ENCODE measurements at places on chromosomes 2 and 18.

- DNase-seq: no peak
Observed at GRCh38 chr18:2518473-2518872, 52.8 kb downstream of the METTL4 start.

GRCh38 chr2:212548455-212548819 is 9.8 kb upstream of the ERBB4 start:
- no peak for DNase-seq

DNA sequence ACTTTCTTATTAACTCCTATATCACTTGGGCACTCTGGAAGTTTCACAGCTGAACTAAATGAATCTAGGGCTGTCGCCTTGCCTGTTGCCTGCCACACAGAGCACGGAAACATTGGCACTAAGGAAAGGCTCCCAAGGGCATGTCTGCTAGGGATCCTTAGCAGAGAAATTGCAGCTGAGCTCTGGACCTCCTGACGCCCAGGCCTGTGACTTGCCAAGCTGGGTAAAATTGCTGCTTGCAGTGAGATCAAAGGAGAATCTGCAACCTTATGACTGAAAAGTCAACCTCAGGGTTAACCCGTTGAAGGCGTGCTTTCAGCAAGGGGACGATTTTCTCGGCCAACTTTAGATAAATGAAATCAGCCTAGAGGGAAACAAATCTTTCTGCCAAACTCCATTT is 189.8 kb downstream of the NCK2 start:
- peak; percentile 29 for DNase-seq

GRCh38 chr18:71899707-71900472 is 644.3 kb downstream of the CBLN2 start:
- DNase-seq: no peak

- DNase-seq: no peak
Observed at GRCh38 chr18:35047697-35048292, 6.6 kb downstream of the MAPRE2 start.

DNA sequence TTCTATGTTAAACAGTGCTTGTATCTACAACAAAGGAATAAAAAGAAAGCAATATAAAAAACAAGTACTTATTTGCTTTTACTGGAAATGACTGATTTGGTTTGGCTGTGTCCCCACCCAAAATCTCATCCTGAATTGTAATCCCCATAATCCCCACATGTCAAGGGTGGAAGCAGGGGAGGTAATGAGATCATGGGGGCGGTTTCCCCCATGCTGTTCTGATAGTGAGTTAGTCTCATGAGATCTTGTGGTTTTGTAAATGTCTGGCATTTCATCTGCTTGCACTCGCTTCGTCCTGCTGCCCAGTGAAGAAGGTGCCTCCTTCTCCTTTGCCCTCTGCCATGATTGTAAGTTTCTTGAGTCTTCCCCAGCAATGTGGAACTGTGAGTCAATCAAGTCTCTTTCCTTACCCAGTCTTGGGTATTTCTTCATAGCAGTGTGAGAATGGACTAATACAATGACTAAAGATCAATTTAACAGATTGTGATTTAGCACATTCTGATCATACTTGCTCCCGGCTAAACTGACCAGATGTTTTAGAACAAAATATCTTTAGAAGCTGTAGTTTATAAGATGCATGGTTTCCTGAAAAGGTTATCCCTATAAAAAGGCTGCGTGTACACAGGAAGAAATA is 19.9 kb downstream of the PTH2R start:
- DNase-seq: no peak

- no peak for DNase-seq
Observed at GRCh38 chr2:219777388-219777787, 150.0 kb downstream of the SLC4A3 start.

- DNase-seq: no peak
Observed at GRCh38 chr18:15005313-15006130, 257.6 kb downstream of the ANKRD30B start.

DNA sequence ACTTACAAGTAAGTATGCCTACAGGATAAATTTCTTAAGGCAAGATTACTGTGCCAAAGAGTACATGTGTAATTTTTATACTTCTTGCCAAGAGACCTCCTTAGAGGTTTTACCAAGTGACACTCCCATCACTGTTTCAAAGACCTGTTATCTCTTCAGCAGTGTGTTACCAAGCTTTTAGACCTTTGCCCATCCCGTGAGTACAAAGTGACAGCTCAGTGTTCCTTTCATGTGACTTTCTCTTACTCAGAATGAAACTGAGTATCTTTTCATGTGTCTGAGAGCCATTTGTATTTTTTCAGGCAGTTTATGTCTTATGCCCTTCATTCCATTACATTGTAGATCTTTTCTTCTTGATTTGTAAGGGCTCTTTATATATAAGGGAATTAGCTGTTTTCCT is 287.5 kb upstream of the SALL3 start:
- DNase-seq: no peak

GRCh38 chr2:101644842-101645383 is 52.6 kb upstream of the MAP4K4 start:
- DNase-seq: no peak

- peak; percentile 15 for DNase-seq
Observed at GRCh38 chr2:160752475-160753330, 259.1 kb upstream of the RBMS1 start.

DNA sequence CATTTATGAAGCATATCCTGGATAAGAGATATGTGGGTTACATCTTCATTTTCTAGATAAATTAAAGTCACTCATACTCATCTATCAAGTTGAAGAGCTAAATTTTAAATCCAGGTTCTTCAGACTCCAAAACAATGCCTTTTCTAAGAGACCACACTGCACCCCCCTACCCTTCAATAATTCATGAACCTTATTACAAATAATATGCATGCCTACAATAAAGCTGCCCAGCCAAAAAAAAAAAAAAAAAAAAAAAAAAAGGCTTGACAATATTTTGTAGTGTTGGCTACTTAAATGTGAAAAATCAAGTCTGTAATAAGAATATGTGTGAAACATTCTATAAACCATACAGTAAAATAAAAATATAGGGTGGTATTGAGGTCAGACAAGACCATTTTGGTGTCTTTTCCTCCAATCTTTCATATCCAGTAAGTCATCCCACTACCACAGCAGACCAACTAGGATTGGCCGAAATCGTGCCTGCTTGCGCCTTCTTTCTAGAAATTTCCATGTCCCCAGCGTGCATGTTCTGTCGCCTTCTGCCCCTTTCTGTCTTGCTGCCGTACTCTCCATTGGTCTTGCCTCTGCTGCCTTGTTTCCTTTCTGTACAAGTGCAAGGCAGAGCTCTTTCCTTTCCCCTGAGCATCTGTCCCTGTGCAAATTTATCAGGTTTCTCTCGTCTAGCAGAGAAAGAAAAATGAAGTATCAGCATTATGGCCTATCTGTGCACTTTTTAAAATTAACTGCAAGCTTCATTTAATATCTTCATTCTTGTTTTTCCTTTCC is 92.6 kb upstream of the NDUFV2 start:
- no peak for DNase-seq

DNA sequence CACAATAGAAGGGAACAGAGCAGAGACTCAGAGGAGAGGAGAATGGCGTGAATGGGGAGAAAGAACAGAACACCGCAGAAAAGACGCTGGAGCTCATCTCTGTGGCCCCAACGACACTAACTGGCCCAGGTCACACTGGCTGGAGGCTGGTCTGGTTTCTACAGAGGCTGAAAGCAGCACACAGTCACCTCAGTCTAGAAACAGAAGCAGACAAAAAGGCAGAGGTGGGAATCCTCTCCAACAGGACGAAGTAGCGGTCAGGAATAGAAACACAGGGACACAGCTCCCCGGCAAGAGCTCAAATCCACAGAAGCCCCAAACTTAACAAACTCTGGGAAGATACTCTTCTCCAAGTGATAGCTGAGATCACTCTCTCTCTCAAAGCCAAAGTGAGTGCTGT is 9.2 kb downstream of the SLC66A2 start:
- no peak for DNase-seq

DNA sequence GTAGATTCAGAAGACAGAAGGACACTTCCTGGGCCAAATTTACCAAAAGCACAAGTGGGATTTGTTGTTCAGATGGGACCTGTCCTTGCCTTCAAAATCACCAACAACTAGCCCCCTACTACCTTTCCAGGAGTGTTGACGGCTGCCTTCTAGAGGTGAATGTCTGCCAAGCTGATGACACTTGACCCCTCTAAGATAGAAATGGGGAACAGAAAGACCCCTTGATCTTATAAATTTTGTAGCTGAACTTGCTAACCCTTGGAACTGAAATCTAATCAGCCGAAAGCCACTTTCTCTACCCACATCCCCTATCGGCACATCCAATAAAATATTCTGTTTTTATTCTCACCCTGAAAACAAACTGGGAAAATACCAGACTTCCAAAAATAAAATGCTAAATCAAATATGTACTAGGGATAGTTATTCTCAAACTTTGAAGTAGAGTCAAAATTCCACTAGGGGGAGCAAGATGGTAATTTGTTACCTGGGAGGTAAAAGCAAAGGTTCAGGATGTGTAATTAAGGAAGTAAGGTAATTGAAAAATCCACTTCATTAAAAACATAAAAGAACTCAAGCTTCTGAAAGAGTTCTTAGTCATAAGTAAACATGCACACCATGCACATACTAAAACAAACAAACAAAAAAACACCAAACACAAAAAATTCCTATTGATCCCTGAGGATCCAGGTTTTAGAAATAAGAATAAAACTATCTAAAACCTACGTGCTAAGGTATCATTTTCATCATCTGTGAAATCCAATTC is 119.2 kb downstream of the ANKRD44 start:
- DNase-seq: no peak
